Foreskin fibroblast (primary cell): ENCODE measurements at places on chromosomes 1 and 21.
A peak's percentile ranks its signal among the peaks of the same experiment; 100 is the strongest.

GRCh38 chr1:63636192-63637105 lies 43.2 kb downstream of the PGM1 start:
- DNase-seq: no peak

- no peak for DNase-seq
Observed at GRCh38 chr1:232969799-232970198, 19.4 kb downstream of the NTPCR start.

DNA sequence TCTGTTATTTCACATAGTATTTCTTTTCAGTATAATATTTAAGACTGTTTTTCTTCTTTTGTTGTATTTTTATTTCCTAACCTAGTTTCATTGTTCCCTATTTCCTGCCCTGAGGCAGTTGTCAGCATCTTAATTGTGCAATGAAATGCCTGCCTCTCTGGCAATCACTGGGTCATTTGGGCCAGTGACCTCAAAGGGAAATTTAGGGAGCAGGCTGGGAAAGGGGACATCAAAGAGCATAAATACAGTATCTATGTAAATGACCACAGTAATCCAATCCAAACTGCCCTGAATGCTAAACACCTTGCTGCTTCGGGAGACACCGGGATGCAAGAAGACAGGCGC lies 147.8 kb downstream of the TLR5 start:
- DNase-seq: peak; percentile 68

DNA sequence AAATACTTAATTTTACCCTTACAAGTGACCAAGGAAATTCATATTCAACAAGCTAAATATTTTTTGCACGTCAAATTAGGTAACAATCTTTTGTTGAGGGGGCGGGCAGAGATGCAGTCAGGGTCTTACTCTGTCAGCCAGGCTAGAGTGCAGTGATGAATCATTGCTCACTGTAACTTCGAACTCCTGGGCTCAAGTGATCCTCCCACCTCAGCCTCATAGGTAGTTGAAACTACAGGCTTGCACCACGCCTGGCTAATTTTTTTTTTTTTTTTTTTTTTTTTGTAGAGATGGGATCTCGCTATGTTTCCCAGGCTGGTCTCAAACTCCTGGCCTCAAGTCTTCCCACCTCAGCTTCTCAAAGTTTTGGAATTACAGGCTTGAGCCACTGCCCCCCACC lies 26.5 kb downstream of the PHTF1 start:
- DNase-seq: no peak

DNA sequence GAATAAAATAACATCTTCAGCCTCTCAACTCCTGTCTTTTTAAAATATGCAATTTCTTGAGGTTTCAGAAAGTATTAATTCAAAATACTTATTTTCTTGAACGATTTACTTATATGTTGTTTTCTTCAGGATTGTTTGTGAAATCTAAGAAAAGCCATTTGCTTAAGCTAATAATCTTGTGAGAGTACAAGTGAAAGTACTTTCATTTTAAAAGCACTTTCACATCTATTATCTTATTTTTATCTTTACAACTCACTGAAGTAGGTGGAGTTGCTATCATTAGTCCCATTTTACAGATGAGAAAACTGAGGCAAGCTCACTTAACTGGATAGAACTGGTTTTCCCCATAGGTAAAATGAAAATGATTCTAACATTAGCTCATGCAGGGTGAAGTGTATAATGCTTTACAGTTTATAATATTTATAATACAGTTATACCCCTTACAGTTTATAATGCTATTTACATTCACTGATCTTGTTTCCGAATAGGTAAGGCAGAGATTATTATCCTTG lies 4.7 kb upstream of the PLPP3 start:
- DNase-seq: no peak

- peak; percentile 32 for DNase-seq
Observed at GRCh38 chr1:116909512-116910378, at the start of gene PTGFRN. Gene PTGFRN (plus strand): TSS chr1:116909916. CDS start chr1:116910204, 288 bp downstream.
